CD4-positive, alpha-beta T cell treated with Interleukin-17A for 4 hours (primary cell): ENCODE measurements at places on chromosomes 6 and 20.

DNA sequence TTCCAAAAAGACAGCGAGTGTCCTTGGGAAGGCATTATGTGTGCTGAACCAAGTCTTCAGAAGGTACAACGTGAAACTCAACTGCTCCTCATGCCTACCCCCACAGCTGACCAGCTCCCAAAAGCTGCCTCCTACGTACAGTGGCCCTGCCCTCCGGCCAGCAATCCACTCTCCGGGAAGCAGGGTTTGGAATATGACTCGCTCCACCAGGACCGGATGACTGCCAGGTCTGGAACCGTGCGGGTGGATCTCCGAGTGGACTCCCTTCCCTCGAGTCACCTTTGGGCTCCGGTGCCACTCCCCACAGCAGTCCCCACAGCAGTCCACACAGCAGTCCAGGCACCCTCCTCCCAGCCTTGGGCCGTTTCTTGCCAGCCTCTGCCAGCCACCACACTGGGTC, 4.3 kb downstream of the ZBTB46 start:
- no peak for DNase-seq

DNA sequence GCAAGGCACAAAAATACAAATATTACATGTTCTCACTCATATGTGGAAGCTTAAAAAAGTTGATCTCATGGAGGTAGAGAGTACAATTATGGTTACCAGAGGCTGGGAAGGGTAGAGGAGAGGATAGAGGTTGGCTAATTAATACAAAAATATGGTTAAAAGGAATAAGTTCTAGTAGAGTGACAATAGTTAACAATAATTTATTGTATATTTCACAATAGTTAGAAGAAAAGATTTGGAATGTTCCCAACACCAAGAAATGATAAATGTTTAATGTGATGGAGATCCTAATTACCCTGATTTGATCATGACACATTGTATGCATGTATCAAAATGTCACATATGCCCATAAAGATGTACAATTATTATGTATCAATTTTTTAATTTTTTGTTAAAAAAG, 1.8 kb downstream of the ALDH8A1 start:
- DNase-seq = no peak

DNA sequence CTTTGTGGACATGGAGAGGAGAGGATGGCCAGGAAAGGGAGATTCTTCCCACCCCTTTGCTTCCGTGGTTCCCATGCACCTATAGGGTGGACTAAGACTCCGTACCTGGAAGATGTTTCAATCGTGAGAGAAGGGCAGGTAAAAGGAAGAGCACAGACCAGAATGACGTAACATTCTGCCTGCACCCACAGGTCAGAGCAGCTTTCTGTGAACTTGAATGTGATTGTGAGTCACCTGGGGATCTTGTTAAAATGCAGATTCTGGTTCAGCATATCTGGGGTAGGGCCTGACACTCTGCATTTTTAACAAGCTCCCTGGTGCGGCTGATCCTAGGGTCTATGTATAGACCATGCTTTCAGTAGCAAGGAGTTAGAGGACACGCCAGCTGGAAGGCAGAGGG, 164.1 kb upstream of the SGK1 start:
- no peak for DNase-seq

DNA sequence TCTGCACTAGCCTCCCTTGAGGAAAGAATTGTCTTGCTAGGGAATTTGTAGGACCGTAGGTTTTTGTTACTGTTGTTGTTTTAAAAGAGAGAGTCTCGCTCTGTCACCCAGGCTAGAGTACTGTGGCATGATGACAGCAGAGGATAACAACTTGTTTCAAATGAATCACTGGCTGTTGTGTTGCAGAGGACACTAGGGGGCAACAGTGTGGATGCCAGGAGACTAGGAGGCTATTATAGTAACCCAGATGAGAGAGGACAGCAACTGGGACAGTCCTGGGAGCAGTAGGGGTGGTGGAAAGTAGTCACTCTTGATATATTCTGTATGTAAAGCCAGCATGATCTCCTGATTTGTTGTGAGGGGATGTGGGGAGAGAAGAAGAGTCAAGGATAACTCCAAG, 41.8 kb upstream of the LAMA4 start:
- no peak for DNase-seq

DNA sequence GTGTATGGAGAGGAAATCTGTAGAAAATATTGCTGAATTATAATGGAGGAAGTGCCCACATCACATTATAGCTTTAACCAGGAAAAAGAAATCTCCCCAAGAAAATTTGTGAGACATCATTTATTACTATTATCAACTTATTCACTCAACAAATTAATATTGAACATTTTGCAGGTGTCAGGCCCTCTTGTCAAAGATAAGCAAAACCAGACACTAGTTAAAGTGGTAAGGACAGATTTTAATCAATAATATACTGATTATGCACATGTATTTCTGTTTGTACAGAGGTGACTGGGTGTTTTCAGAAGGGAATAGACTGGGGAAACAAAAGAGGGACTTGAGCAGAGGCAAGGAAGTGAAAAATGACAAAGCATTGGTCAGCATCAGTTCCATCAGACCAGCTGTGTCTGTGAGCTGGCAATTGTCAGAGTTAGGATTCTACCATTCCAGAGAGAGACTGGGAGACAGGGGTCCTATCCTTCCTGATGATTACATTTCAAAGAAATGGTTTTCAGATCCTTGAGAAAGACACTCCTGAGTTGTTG, 519.2 kb downstream of the UTRN start:
- no peak for DNase-seq

GRCh38 chr6:21158873-21159272, 434.7 kb upstream of the SOX4 start:
- no peak for DNase-seq

GRCh38 chr20:33871362-33871761, 60.2 kb downstream of the CHMP4B start:
- DNase-seq = no peak

GRCh38 chr6:11922901-11923300, 89.2 kb upstream of the HIVEP1 start:
- DNase-seq = no peak

DNA sequence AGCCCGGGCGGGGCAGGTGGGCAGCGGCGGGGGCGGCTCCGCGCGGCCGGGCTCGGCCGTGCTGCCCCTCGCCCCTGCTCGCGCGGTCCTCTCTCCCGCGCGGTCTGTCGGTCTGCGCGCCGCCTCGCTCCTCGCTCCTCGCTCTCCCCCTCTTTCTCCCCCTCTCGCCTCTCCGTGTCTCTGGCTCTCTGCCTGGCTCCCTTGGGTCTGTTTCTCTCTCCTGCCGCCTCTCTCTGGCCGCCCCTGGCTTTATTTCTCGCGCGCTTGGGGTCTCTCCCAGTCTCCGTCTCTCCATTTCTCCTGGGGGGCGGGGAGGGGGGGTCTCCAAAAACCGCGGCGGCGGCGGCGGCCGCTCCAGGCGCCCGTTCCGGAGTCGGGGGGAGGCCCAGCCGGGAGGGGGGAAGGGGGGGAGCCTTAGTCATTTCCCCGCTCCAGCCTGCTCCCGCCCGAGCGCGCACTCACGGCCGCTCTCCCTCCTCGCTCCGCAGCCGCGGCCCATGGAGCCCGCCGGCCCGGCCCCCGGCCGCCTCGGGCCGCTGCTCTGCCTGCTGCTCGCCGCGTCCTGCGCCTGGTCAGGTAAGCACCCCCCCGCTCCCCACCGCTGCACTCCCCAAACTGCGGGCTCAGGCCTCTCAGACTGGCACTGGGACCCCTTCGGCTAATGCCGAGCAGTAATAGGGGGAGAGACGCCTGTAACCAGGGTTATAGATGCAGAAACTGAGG, at the start of gene SIRPA:
TSS of gene SIRPA (plus strand) at position 457 of the 723 bp plus-strand sequence. CDS start at position 498, 41 bp downstream.
- DNase-seq = no peak

- no peak for DNase-seq
Observed at GRCh38 chr6:151553416-151554165, 59.8 kb downstream of the CCDC170 start.

DNA sequence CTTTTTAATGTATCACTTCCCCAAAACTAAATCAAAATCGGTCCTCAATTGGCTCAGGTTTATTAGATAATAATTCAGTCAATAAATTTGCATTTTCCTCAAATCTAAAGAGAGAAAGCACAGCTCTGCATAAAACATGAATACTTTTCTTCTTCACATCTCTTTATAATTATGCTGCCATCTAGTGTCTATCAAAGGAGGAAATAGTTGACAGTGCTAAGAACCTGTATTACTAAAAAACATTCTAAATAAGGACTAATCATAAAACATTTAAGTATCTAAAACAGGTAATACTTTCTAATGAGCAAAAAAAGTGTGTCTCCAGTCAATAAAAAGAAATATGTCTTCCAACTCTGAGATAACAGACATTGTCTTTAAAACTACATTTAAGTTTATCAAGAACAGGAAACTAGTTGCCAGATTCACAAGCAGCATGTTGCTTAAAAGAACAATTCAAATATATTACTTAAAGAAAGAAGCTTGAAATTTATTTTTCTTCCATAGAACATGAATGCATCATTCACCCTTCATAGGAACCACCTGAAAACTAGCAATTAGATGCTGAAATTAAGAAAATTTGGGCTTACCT, 56.5 kb upstream of the DST start:
- no peak for DNase-seq

DNA sequence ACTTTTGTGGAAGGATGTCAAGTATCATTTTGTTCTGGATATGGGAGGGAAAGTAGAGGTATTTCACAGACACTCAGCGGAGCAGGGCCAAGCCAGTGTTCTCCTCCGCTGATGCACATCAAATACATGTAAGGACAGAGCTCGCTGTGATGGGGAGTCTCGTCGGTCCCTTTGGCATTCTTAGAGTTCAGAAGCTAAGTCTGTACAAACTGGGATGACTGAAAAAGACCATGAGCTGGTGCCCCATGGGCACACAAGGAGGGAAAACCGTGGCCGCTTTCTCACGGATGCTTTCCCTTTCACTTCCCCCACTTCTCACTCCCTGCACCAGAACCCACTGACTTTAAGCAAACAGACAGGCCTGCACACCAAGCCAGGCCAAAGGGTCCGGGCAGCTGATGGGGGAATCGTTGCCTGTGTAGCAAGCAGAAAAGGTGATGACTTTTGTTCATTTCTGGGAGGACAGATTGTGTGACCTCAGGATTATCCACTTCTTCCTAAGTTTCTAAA, 27.7 kb upstream of the MPC1 start:
- no peak for DNase-seq

GRCh38 chr20:36872852-36873251, 3.1 kb upstream of the TLDC2 start:
- DNase-seq = no peak

GRCh38 chr6:21005816-21006570, 471.7 kb downstream of the CDKAL1 start:
- no peak for DNase-seq

GRCh38 chr20:61185181-61185580, 66.9 kb upstream of the CDH4 start:
- DNase-seq = no peak

DNA sequence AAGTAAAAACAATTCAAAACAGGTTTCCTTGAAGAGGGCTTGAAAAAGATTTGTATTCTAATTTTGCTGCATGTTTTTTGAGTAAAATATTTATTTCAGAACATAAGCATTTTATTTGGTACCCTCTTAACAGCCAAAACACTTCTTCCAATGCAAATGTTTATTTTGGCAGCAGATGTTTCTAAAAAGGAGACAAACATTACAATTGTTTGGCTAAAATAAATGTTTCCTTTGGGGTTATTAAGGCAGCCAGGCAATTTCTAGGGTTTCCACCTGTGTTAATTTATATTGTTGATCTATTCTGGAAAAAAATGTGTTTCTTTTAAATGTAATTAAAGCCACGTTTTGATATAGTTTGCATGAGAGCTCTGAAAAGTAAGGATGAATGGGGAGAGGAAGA, 56.6 kb downstream of the ARID1B start:
- DNase-seq = no peak

DNA sequence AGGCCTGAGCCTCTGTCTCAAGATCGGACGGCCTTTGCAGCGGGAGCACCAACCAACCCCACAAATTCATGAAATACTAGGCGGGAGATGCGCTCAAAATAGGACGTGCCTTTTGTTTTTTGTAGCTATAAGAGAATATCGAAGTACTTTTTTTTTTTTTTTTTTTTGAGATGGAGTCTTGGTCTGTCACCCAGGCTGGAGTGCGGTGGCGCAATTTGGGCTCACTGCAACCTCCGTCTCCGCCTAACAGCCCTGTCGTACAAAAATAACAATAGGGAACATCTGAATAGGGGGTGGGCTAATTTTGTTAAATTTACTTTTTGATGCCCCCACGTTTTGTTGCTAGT, 5.9 kb upstream of the TUBB2A start:
- no peak for DNase-seq

DNA sequence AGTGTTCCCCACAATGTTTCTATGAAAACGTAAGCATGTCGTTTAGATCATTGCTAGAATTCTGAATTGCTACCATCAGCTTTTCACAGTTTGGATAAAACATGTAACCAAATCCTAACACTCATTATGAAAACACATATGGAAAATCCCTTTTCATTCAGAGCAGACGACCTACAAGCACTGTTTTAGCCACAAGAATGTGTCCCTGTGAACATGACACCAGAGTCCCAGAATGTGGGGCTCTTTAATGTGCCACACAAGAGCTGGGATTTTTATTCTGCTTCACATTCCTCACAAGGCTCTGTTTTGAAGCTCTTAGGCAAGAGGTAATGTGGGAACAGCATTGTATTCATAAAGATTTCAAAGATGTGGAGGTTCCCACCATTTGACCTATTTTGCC, 141.1 kb upstream of the CITED2 start:
- no peak for DNase-seq

GRCh38 chr20:14521436-14521835, 184.0 kb upstream of the FLRT3 start:
- no peak for DNase-seq

GRCh38 chr6:136309171-136309570, 19.5 kb upstream of the BCLAF1 start:
- DNase-seq = no peak

GRCh38 chr6:17505767-17506280, 94.3 kb upstream of the FAM8A1 start:
- no peak for DNase-seq

DNA sequence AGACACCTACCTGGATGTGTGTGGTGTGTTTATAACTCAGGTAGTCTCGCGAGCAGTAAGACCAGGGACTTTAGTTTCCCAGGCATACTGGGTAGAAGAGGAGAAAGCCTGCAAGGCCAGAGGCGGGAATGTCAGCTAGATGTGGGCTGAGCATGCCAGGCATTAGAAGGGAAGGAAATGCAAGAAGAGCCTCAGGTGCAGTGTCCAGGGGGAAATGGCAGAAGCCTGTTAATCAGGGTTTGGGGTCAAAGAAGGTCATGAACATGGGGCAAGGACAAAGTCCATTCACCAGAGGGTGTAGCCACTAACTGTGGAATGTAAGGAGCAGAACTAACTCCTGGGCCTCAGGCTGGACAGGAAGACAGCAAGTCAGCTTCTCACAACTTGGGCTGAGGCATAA, 305.0 kb downstream of the SMOC2 start:
- DNase-seq = no peak

DNA sequence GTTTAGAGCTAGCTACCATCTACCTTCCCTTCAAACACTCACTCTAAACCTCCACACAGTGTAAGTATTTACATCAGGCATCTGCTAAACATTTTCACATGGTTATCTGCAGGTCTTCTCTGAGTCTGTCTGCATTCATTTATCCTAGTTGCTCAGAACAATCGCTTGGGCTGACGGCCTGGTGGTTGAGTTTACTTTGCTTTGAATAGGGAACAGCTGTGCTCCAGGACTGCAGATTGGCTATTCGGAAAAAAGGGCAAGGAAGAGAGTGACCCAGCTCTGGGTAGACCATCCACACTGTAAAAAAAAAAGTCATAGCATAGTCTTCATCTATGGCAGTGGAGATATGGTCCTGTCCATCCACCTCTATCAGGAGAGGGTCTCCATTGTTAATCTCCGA, 115.3 kb upstream of the ESR1 start:
- DNase-seq = no peak

GRCh38 chr20:36162272-36162966, 7.9 kb downstream of the EPB41L1 start:
- no peak for DNase-seq

- DNase-seq = no peak
Observed at GRCh38 chr6:55974688-55975087, 99.3 kb upstream of the BMP5 start.
